NCI-H524 (cell line): ENCODE measurements at places on chromosomes 2 and 18.
A peak's percentile ranks its signal among the peaks of the same experiment; 100 is the strongest.

- DNase-seq = no peak
These were observed 14.9 kb upstream of the OSR1 start for GRCh38 chr2:19373352-19373751.

- DNase-seq = no peak
These were observed 80.2 kb downstream of the CDK15 start for GRCh38 chr2:201886504-201886903.

- DNase-seq = peak; percentile 19
These were observed 1467.8 kb downstream of the DPP10 start for GRCh38 chr2:115910270-115910669.

DNA sequence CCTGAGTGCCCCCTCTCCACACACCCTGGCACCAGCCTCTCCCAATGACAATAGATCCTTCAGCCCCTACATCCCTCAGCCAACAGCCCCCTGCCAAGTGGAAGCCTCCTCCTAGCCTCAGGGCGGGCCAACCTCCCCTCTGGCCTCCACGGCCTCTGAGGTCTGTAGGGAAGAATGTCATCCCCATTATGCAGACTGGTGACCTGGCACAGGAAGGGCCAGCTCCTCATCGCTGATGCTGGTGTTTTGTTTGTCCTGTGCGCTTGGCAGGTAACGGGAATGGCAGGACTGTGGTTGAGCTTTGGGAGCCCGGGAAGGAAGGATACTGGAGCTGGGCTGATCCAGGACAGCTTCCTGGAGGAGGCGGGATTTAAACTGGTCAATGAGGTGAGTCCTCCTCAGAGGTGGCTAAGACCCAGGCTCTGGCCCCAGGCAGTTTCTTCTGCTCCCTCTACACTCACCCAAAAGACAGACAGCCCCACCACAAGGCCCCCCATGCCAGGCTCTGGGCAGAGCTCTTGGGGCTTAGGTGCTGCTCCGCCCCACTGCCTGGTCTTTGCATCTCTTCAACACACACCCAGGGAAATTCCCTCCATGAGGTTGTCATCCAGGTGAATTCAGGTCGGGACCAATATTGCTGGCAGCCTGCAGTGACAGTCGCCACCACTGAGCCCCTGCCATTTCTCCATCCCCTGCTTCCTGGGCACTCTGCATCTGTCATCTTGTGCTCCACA lies 75.2 kb upstream of the SMAD7 start:
- DNase-seq = no peak

- DNase-seq = no peak
These were observed 202.9 kb downstream of the ARL4C start for GRCh38 chr2:234293973-234294372.

GRCh38 chr2:149134335-149134923 lies 95.9 kb downstream of the LYPD6B start:
- DNase-seq = no peak

- no peak for DNase-seq
These were observed 18.3 kb upstream of the CXCR4 start for GRCh38 chr2:136135921-136136906.

GRCh38 chr2:198401644-198402043 lies 597.3 kb downstream of the PLCL1 start:
- DNase-seq = no peak

GRCh38 chr2:205556841-205557539 lies 125.3 kb upstream of the NRP2 start:
- DNase-seq = peak; percentile 61

GRCh38 chr2:166373105-166373504 lies 2.6 kb downstream of the SCN9A start:
- no peak for DNase-seq

- DNase-seq = no peak
These were observed 30.7 kb upstream of the CALCRL start for GRCh38 chr2:187478719-187479118.

GRCh38 chr2:134276381-134277172 lies 22.7 kb downstream of the MGAT5 start:
- no peak for DNase-seq

GRCh38 chr2:88600038-88600465 lies 27.2 kb downstream of the EIF2AK3 start:
- peak; percentile 93 for DNase-seq

DNA sequence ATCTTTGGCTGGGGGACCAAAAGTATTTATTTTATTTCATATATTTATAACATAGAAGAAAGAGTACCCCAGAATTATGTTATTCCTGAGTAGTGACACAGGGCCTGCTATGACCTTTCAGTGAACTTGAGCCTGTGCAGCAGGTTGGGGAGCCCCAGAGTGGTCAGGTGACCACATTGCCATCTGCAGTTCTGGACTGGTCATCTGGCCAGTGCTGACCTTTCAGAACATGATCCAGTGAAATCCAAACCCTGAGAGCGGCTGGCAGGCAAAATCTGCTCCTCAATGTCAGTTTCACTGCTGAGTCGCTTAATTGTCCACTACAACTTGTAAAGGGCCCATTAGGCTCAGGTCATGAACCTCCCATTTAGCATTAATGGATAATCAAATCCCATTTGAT lies 336.7 kb upstream of the KCNH7 start:
- DNase-seq = no peak

DNA sequence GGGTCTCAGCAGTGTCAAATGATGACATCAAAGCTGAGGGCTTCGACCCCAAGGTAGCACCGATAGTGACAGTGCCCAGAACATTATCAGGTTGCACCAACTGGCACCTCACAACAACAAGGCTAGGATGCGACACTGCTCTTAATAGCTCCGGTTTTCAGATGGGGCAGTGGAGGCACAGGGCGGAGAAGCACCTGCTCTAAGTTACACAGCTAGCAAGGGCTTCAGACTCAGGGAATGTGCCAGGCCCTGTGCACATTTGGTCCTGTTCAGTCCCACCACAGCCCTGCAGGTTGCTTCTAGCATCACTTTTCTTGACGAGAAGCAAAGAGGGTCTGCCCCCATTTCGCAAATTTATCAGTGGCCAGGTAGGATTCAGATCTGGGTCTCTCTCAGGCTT lies 74.1 kb downstream of the DGKD start:
- no peak for DNase-seq

DNA sequence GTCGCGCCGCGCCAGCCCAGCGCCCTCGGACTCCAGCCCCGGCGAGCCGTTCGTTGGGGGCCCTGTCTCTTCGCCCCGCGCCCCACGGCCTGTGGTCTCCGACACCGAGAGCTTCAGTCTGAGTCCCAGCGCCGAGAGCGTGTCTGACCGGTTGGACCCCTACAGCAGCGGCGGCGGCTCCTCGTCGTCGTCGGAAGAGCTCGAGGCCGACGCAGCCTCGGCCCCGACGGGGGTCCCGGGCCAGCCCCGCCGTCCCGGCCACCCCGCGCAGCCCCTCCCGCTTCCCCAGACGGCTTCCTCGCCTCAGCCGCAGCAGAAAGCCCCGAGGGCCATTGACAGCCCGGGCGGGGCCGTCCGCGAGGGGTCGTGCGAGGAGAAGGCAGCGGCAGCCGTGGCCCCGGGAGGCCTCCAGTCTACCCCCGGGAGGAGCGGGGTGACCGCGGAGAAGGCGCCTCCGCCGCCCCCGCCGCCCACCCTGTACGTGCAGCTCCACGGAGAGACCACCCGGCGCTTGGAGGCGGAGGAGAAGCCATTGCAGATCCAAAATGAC lies 1.4 kb downstream of the PHLPP1 start:
- peak; percentile 45 for DNase-seq

- DNase-seq = no peak
These were observed 165.2 kb upstream of the EPC2 start for GRCh38 chr2:148479398-148479797.

DNA sequence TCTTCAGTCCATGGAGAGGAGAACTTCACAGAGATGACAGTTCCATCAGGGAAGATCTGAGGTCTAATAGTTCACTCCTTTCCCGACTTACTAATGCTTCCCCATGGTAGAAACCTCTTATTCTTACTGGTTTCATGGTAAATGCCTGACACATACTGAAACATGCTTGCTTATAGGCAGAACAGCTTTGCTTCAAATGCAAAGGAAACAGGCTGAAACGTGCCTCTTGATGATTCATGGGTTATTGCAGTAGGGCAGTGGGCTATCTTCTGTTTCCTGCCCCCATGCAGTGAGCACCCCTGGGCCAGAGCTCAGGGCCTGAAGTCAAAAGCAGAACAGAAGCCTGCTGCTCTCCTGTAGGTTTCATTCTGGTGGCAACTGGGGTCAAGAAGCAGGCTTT lies 223.5 kb downstream of the RDH14 start:
- no peak for DNase-seq

DNA sequence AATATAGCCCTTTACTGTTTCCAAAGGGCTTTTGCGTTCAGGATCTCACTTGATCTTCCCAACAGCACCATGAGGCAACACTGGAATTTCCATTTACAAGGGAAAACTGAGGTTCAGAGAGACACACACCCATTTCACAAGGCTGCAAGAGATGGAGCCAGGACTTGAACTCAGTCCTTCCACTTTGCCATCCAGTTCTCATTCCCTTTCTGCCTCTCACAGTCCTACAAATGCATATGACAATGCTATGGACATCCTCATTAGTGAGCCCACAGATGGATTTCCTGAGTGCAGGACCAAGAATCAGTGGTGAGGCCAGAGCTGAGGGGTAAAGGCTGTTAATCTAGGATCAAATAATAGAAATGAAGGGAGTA lies 136.1 kb upstream of the MYCN start:
- DNase-seq = no peak

DNA sequence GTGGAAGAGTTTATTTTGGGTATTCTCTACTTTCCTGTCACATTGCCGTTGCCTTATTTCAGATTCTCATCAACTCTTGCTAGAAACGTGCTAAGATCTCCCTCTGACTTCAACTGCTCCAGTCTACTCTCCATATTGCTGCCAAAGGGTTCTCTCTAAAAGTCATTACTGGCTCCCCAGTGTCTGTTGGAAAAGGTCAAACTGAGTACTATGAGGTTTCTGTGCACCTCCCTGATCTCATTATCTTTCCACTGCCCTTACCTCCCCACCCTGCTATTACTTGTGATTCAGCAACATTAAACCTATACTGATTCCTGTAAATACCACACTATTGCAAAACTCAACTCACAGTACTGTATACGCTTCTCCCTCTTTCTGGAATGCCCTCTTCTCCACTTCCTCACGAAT lies 1.9 kb upstream of the KRCC1 start:
- DNase-seq = no peak

DNA sequence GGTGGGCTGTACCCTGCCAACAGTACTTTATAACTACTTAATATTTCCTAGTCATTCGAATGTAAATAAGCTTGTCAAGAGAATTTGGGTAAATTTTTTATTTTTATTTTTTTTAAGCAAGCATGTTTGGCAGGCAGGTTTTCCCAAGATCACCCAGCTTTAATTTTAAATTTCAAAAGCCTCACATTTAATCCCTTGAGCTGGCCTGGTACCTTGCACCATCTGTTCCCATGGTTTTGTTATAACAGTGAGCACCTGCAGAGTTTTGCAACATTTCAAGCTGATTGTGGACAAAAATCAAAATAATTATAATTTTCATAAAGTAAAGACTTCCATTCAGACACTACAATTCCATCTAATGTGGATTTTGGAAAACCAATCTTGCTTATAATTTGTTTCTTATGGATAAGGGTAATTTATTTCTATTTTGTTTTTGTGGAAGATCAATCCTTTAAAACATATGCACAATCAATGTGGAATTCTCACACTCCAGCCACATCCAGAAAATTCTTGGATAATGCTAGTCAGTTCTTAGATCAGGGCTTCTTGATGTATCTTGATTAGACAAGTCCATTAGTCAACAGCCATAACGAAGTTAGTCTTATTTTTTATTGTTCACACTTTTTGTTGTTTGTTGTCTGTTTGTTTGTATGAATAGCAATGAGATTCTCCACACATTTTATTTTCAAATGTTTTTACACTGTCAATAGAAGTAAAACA lies 689.3 kb downstream of the NR4A2 start:
- peak; percentile 38 for DNase-seq

- DNase-seq = no peak
These were observed 53.5 kb downstream of the KYNU start for GRCh38 chr2:142930835-142931398.

GRCh38 chr2:25557179-25558036 lies 116.0 kb downstream of the DTNB start:
- no peak for DNase-seq

DNA sequence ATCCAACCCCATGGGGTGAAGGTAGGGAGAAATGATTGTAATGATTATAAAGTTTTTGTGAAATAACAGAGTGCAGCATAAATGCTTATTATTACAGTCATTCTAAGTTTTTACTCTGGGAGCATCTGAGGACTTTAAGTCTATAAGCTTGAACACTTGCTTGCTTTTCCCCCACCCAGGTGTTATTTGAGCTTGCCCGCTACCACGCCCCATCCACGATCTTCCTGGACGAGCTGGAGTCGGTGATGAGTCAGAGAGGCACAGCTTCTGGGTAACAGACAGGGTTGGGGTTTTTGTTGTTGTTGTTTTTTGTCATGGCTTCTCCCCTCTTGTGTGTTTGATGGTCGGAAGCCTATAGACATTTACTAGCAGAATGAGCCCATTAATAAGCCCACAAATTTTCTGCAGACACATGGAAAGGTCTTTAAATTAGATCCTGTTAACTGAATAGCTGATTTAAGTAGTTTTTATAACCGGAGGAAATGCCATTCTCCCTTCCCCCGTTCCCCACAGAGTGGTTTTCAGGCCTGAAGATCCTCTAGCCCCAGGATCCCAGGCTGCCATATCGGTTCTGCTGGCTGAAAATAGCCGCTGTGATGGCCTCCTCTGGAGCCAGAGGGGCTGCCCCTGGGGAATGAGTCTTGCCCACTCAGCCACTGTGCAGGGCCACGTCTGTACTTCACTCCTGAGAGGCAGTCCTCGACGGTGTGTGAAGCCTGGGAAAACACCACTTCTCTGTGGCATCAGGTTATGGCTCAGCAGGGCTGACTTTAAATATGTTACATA lies 39.9 kb upstream of the ELOA2 start:
- DNase-seq = no peak

DNA sequence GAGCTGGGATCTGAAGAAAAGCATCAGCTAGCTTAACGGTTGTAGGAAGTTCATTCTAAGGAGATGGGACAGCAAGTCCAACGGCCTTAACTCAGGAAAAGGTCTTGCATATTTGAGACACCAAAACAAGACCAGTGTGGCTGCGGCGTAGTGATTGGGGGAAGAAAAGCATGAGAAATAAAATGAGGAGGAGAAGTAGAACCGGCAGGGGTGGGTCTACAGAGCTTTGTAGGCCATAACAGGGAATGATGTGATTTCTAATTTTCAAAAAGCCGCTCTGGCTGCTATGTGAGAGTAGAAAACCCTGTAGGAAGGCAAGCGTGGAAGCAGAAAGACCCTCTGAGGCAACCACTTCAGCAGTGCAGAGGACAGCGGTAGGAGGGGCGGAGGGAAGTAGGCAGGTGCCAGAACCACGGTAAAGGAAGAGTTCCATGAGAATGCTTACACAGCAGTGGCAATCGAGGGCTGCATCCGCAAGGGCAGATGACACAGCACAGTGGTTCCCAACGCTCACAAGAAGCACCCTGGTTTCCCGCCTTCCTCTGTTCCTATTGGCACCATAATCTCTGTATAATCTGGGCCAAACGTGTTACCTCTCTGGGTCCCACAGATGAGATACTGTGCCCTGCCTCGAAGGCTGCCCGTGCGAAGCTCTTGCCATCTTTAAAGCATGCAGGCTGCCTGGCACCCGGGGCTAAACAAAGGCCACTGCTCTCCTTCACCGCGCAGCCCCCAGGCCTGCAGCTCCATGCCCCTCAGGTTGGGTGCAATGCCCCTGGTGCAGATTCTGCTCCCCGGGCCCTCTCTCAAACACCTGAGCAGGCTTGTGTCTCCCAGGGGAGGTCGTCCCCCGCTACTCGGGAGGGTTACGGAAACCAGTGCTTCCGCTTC lies 795 bp downstream of the ANKRD39 start:
- DNase-seq = peak; percentile 43

- peak; percentile 78 for DNase-seq
These were observed 12.8 kb upstream of the IHH start for GRCh38 chr2:219073413-219074129.
